ENCODE measurements at places on chromosomes 7 and 10.

DNA sequence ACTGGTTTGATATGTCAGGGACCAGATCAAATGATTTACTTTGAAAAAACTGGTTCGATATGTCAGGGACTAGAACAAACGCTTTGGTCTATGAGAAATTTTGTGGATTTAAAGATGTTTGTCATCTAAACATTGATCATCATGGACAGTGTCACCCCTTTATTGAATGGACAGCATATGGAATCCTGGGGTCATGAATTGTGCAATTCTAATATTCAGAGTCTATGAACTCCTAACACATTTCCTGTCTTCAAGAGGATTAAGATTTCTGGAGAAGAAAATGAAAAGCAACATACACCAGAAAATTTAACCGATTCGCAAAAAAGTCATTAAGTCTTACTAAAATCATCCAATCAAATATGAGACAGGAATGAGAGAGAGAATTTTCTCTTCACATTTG lies 106.4 kb upstream of the FAM133B start:
- DNase-seq, result no peak

DNA sequence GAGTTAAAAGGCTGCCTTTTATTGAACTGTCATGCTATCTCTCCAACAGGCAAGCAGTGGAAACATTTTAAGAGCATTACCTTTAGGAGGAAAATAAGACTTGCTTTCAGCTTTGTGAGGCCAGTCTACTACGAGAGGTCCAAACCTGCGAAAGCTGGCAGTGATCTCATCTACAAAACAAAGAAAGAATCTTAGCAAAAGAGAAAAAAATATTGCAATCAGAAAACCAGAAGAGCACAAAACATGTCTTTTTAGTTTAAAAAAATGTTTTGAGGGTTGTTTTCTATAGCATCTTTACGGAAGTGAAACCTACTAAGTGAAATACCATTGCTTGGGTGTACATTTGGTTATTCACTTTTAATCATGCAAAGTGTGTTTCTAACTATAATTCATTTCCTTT lies 147.9 kb downstream of the CPEB3 start:
- DNase-seq, result no peak

DNA sequence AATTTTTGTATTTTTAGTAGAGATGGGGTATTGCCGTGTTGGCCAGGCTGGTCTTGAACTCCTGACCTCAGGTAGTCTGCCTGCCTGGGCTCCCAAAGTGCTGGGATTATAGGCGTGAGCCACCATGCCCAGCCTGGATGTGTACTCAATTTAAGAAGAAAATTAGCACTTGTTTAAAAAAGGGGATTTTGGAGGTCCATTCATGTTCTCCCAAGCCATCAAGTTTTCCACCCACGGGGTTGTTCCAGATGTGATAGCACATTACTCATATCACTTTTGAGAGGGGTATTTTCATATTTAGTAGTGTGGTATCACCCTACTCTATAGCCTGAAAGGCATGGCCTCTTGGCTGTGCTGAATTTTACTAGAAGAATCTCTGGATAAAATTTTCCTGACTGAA lies 10.5 kb upstream of the SLC26A3 start:
- peak; percentile 14 for DNase-seq

DNA sequence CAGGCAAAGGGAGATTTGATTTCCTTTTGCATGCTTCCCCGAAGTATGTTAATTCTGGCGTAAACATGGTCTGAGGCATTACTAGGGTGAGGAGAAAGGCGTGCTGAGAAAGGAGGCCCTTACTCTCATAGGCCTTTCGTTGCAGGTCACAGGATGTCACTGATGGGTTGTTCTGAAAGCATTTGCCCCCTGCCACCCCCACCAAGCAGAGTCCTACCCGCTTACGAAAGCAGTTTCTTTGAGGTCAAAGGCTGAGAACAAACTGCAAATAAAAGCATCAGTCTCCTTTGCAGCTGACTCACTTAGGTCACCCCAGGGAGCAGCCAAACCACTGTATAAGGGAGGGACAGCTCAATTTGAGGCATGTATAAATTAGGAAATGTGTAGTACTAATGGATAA lies 57.1 kb downstream of the BPGM start:
- no peak for DNase-seq

DNA sequence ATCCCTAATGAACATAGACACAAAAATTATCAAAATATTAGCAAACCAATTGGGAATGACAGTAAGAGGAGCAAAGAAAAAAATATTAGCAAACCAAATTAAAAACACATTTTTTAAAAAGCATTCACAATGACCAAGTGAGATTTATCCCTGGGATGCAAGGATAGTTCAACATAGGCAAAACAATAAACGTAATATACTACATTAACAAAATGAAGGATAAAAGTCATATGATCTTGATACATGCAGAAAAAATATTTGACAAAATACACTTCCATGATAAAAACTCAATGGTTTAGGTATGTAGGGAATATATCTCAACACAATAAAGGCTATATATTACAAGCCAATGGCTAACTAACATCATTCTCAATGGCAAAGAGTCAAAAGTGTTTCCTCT lies 83.3 kb downstream of the CRPPA start:
- no peak for DNase-seq

- no peak for DNase-seq
Measured at GRCh38 chr10:12501324-12501723, 152.0 kb downstream of the CAMK1D start.

DNA sequence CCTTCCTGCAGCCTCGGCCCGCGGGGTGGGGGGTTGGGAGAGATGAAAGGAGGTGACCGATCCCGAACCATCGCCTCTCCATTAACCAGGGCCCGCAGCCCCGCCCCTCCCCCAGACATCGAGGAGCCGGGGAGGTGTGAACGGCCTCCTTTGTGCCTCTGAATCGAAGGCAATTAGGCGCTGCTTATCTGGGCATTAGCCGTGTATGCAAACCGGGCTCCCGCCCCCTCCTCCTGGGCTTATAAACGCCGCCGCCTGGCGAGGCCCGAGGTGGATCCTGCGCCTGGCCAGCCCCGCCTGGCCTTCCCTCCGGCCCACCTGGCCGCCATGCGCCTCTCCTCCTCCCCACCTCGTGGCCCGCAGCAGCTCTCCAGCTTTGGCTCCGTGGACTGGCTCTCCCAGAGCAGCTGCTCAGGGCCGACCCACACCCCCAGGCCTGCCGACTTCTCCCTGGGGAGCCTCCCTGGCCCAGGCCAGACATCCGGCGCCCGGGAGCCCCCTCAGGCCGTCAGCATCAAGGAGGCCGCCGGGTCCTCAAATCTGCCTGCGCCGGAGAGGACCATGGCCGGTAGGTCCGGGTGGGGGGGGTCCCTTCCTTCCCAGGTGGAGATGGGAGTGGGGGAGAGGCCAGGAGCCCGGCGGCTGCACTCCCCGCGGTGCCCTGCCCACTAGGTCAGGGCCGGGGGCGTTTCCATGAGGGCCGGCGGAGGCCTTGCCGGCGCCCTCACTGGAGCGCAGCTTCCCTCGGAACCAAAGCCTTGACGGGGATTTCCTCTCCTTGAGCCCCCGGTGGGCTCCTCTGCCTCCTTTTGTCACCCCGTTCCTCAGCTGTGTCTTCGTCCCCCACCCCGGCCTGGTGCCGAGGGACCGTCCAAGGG lies at the start of gene VENTX:
Gene VENTX (plus strand): TSS at position 268 of the 878 bp plus-strand sequence. CDS start 60 bp downstream, at position 328.
- no peak for DNase-seq

DNA sequence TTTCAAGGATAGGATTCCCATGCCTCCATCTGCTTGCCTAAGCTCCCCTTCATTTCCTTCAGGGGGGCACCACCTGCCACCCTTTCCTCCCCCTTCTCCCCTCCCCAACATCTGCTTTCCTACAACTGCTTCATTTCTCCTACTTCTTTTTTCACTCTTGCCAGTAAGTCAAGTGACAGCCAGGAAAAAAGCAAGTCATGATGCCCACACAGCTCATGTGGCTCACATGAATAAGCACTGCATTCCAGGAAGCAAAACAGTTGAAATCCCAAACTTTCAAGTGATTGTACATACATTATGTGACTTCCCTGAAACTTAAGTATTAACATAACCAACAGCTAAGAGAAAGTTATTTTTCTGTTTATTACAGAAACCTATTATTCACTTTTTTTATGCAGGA lies 78.6 kb downstream of the TNS3 start:
- no peak for DNase-seq

GRCh38 chr7:2971914-2972834 lies 71.5 kb downstream of the CARD11 start:
- no peak for DNase-seq

DNA sequence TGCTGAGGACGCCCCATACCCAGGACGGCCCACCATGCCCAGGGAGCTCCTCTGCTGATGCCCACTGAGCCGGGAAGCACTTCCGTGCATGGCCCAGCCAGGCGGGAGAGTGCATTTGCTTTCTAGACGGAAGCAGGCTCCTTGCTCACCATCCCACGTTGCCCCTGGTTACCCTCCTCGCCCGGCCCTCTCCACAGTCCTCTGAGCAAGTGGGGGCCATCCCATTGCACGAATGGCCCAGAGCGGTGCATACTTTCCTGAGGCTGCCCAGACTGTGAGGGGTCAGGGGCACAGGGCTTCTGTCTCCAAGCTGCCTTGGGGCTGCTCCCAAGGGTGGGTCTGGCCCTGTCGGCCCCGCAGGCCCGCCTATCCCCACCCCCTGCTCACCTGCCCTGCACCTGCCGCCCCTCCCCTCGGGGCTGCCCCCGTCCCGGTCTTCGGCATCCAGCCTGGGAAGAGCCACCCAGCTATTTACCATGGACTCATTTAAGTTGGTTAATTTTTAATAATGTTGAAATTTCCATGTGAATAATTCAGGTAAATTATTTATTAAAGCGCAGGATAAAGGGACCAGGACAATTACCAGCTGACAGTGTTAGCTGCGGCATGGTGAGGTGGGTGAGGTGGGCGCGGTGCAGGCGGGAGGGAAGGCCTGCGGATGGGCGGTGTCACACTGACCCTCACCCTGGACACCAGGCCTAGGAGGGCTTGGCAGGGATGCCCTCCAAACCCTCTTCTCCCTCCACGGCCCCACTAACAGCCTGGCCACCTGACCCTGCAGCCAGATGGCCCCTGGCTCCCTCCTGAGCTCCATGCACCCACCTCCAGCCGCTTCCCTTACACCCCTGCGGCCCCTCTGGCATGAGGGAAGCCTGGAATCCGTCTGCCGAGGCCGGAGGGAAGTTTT lies 104.4 kb downstream of the MICALL2 start:
- no peak for DNase-seq

DNA sequence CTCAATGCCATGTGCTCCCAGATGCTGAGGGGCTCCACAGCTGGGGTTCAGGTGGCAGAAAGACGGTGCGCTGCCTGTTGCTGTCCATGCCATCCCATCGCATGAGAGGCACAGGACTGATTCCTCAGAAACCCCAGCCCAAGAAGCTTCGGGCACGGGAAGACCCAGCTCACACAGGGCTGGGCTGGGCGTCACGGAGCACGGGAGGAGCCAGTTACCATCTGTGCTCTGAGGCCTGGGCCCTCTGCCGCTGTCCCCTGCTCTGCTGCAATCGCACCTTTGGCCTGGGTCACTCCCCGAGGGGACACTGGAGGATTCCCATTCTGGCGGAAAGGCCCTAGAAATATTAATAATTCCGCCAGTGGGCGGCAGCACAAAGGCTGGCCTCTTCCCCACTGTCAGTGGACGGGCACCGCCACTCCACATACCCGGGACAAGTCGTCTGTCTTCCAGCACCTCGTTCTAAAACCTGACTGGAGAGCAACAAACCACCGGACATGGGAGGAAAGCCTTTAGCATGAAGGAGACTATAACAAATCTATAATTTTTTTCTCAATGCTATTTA lies 92.1 kb downstream of the PIP4K2A start:
- DNase-seq, result no peak

DNA sequence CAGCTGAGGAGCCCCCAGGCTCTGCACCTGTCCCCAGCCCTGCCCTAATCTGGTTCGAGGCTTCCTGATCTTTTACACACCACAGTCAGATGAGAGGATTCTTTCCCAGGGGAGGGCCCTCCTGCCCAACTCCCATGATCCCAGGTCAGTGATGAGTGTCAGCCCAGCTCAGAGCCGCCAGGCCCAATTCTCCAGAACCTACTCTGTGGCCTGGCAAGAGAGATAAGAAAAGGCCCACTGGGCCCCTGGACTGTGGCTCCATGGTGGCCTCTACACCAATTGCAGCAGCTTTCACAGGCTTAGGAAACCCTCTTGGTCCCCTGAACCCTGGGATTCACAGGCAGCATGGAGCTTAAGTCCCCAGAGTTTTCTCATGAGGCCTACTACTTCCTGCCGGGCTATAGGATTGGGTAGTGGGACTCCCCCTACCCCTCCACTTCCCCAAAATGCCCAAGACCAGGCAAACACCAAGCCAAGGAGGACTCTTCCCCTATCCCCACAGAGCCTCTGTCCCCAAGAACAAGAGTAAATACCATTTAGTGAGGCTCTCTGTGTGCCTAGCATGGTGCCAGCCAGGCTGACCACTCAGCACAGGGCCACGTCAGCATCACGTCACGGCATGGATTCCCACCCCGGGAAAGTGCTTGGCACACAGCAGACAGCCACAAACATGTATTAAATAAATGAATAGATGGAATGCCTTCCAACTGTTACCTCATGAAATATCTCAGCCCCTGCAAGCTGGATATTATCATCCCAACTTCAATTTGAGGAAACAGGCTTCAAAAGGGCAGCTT lies 100.0 kb downstream of the GRID1 start:
- no peak for DNase-seq

DNA sequence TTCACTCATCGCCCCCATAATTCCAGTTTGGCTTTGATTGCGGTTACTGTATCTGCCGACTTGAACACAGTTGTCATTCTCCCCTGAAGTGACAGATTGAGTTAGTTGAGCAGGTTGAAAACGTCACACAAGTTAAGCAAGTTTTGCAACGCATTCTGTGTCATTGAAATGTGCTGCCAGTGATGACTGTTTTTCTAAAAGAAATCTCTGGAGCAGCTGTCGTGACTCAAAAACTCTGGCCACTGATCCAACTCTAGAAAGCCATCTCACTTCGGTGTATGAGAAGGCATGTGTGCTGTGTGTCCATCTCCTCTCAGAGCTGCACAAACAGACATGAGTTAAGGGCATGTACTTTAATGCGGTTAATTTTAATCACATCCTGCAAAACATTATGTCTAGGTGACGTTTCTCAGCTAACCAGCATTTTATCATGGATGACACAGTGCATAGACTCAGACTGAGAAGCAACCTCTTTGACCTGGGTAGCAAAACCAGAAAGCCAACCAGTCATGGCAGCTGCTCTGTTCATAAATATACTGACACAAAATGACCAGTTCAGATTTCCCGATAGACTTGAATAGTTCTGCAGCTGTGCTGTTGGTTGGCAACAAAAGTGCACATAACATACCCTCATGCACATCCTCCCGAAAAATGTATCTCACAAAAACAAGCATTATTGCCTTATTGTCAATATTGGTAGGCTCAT lies 69.3 kb downstream of the CSTF2T start:
- DNase-seq, result no peak

DNA sequence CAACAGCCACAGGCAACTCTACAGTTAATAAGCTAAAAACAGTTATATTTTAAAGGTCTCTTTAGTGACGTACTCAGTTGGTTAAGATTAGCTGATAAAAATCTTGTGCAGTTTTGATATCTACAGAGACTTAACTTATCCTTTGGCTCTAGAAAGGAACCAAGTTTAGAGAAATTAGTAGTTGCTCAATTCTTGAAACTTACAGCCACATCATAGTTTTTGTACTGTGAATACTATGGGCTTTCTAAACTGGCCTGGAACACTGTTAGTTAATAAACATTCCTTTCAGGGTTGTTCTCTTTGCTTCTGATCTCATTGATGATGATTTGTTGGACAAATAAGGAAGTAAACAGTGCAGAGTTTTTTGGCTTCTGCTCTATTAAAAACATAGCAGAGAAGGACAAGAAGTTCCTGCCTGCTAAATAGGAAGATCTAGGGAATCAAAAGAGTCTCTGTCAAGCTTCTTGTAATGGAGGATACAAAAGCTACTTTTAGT lies 73.1 kb downstream of the MKLN1 start:
- DNase-seq, result no peak

GRCh38 chr10:66919248-66919647 lies 6.6 kb upstream of the LRRTM3 start:
- no peak for DNase-seq
